BE2C (cell line): ENCODE measurements at places on chromosomes 4 and X.

DNA sequence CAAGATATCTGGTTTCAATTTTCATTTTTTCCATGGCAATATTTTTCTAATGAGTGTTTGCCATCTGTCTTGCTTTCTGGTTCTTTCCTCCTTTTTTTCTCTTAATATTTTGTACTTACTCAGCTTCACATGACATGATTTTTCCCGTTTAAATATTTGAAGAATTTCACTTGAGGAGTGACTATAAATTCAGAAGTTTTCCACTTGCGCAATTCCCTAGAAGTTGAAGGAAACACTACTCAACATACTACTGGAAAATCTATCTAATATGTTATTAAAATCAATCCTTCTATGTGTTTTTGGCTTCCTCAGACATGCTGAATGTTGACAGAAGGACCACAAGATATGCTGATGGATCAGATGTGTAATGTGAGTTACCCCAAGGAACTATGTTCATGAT, 36.8 kb upstream of the BANK1 start:
- no peak for DNase-seq

DNA sequence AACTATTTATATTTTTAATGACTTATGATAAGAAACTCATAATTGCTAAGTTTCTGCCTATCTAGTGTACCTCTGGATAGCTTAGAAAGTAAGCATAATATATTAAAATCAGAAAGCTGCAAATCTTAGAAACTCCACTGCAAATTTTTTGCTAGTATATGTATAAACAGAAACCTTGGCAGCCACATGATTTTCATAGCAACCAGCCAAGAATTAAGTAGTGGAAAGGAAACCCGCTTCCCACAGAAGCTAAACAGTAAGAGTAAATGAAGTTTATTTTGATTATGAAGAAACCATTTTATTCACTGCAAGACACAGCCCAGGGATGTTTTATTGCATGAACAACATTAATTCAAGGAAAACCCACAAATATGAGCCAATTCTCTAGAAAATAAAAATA, 872.5 kb upstream of the ADGRL3 start:
- DNase-seq = no peak

- no peak for DNase-seq
Measured at GRCh38 chr4:117489107-117489506, 403.7 kb upstream of the TRAM1L1 start.

- no peak for DNase-seq
Measured at GRCh38 chrX:41604766-41605543, 83.8 kb upstream of the GPR34 start.

- no peak for DNase-seq
Measured at GRCh38 chr4:84697159-84697558, 114.2 kb downstream of the CDS1 start.

DNA sequence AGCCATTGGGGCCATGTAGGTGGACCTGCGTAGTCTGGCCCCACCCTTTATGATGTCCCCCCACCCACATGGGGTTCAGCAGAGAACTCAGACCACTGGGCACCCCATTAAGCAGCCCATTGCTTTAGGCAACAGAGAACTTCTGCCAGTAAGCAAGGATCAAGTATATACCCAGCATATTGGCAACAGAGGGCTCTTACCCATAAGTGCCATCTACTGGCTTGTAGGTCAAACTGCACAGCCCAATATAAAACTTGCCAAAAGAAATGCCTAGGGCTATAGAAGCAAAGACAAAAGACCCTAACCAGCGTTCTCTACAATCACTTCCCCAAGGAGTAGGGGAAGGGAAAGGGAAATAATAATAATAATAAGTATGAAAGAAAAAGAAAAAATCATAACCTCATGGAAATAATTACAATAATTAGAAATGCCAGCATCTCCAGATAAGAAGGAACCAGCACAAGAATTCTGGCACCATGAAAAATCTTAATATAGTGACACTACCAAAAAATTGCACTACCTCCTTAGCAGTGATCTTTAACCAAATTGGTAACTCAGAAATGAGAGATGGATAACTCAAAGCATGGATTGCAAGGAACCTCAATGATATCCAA, 1090.7 kb downstream of the FAT4 start:
- DNase-seq = no peak
